ENCODE measurements at places on chromosomes 11 and 22.

GRCh38 chr22:50326956-50327710 is at the start of gene DENND6B:
TSS of gene DENND6B (minus strand) at chr22:50327012. CDS start at chr22:50326988, 24 bp downstream.
- DNase-seq = peak; percentile 61

GRCh38 chr22:17272511-17272991 is 53.3 kb upstream of the ADA2 start:
- no peak for DNase-seq

DNA sequence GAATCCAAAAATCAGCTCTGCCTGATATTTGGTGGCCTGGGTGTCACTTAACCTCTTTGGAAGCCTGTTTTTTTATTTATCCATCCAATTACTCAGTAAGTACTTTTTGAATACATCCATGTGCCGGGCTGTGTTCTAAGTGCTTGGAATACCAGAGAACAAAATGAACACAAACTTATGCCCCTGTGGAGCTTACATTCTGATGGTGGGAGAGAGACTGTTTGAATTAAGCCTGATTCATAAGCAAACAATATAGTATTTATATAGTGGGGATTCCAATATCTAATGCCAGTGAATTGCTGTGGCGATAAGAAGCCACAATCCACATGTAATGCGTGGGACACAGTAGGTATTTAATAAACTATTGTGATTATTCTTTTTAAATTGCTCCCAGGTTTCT is 19.4 kb downstream of the KCNJ5 start:
- DNase-seq = no peak

GRCh38 chr11:35424157-35424940 is 5.0 kb upstream of the SLC1A2 start:
- no peak for DNase-seq

GRCh38 chr22:50531546-50531961 is 1.7 kb upstream of the TYMP start:
- no peak for DNase-seq

- DNase-seq = no peak
Observed at GRCh38 chr22:25509374-25509791, 55.1 kb upstream of the GRK3 start.

DNA sequence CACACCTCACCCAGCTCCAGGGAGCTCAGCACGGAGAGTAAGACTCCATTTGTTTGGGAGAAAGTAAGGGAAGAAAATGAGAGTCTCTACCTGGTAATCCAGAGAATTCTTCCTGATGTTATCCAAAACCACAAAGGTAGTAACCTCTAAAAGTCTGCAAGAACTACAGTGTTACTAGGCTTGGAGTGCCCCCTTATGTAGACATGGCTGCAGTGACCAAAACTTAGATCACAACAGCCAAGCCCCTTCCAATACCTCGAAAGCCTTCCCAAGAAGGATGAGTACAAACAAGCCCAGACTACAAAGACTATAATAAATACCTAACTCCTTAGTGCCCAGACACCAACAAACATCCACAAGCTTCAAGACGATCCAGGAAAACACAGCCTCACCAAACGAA is 4.9 kb downstream of the UBE2L6 start:
- no peak for DNase-seq

DNA sequence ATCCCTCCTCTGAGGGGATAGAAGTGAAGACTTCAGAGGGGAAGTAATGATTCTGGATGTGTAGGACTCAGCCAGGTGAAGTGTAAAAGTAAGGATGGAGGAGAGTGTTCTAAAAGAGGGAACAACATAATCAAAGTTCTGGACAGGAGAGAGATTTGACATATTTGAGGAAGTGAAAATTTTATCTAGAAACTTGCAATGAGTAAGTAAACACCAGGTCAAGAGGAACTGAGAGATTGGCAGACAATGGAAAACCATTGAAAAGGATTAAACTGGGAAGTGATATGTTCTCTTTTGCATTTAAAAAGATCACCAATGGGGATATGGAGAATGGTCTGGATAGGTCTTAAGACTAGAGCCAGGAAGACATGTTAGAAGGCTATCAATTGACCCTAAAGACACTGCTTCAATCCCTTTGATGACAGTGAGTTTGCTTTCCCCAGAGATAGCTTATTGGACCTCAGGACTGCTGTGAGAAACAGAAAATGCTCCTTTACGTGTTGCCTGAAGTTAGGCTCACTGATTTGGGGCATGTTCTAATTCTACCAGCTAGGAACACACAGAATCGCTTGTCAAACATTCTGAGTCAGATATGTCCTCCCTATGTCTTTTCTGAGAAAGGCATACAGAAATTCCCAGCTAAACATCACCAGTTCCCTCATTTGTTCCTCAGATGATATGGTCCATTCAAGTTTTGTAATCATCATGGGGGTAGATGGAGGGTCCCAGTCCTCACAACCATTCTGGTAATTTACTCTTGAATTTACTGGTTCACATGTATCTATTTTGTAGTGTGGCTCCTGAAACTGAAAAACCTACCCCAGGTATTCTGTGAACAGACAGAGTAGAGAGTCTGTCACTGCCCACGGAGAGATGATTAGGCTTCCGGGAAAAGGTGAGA is 144.9 kb downstream of the MAML2 start:
- no peak for DNase-seq

Measured in activated CD8-positive, alpha-beta memory T cell treated with anti-CD3 and anti-CD28 coated beads for 1 hour (primary cell).